ENCODE measurements at places on chromosomes 6 and 20. TPM values are rescaled to one million over a fixed set of nuclear protein-coding genes. Genes with fewer than 3 reads are reported as not detected.

The BFSP1 gene
- 2.3 TPM for total RNA-seq

The GSTA5 gene
- not detected for total RNA-seq

The MOG gene
- not detected for total RNA-seq

The RAET1L gene
- total RNA-seq = not detected

The SRMS gene
- not detected for total RNA-seq

The DEFB114 gene
- total RNA-seq = not detected

The BPIFB4 gene
- not detected for total RNA-seq

The C20orf144 gene
- 0.44 TPM for total RNA-seq

The TMEM74B gene
- not detected for total RNA-seq

The SNAI1 gene
- total RNA-seq = 0.83 TPM

The CCN6 gene
- total RNA-seq = not detected

The APCDD1L gene
- total RNA-seq = 17.5 TPM

The WFDC12 gene
- total RNA-seq = not detected

The MAN1A1 gene
- total RNA-seq = 123 TPM

The DUSP15 gene
- not detected for total RNA-seq

The C6orf52 gene
- 0.50 TPM for total RNA-seq

The DDX43 gene
- total RNA-seq = 0.33 TPM

The MYB gene
- 0.29 TPM for total RNA-seq

The TBXT gene
- total RNA-seq = not detected

The LAMA4 gene
- 577 TPM for total RNA-seq

The IPCEF1 gene
- total RNA-seq = under 0.01 TPM

The NKAIN2 gene
- total RNA-seq = not detected

The EBF4 gene
- total RNA-seq = 0.15 TPM

The WFDC5 gene
- total RNA-seq = not detected

The SLC13A3 gene
- total RNA-seq = 6.0 TPM

The OR11A1 gene
- not detected for total RNA-seq

The GPX5 gene
- total RNA-seq = not detected

The SYNJ2 gene
- 69.5 TPM for total RNA-seq

The SOBP gene
- total RNA-seq = 8.8 TPM

The WRNIP1 gene
- total RNA-seq = 53.4 TPM

The SUMO4 gene
- total RNA-seq = 1.7 TPM

The SLC17A9 gene
- 4.8 TPM for total RNA-seq

The BCKDHB gene
- total RNA-seq = 17.2 TPM
